ENCODE measurements at places on chromosomes 7 and 10. TPM values are rescaled to one million over a fixed set of nuclear protein-coding genes. Genes with fewer than 3 reads are reported as not detected.

The GHRHR gene
- not detected for total RNA-seq

- H3K27me3 ChIP-seq = no peaks in the 10 kb centered on the region
- peaks cover 20% of the 10 kb centered on the region for H3K36me3 ChIP-seq
- no peak for DNase-seq
- H3K4me1 ChIP-seq = no peaks in the 10 kb centered on the region
These were observed 6.1 kb downstream of the ZNF398 start for GRCh38 chr7:149153346-149153745.

GRCh38 chr10:62374862-62375710, 917 bp downstream of the ZNF365 start:
- DNase-seq = peak; percentile 32
- peak overlapping the region; percentile 76 for H3K4me3 ChIP-seq
- H3K27me3 ChIP-seq = no peaks in the 10 kb centered on the region

DNA sequence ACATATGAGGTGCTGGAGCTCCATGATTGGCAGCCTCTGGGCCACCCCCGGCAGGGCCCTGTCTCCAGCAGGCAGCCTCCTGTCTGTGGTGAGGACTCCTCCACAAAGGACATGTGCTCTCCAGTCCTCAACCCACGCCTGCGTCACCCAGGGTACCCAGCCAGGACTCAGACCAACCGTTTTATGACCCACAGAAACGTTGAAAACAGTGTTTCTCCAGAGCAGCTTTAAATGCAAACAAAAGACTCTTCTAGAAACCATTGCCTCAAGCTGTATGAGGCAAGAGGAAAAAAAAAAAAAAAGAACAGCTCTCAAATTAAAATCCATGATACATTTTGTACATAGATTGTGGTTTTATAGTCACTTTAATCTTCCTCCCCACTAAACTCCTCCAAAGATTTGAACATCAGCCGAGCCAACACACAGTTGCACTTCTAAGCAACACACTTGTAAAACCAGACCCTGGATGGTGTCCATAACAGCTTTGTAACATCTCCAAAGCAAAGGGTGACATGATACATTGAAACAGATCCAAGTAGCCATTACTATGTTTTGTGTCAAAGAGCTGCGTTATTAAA, 175.0 kb upstream of the LYZL2 start:
- H3K27me3 ChIP-seq = no peaks in the 10 kb centered on the region
- H3K4me1 ChIP-seq = peaks cover 26% of the 10 kb centered on the region
- peak overlapping the region; percentile 73 for H3K27ac ChIP-seq
- no peaks in the 10 kb centered on the region for H3K36me3 ChIP-seq

GRCh38 chr7:133186060-133186459, 66.8 kb upstream of the EXOC4 start:
- H3K27ac ChIP-seq = no peak overlapping the region
- DNase-seq = no peak
- no peaks in the 10 kb centered on the region for H3K4me1 ChIP-seq
- H3K4me3 ChIP-seq = no peak overlapping the region
- H3K27me3 ChIP-seq = no peaks in the 10 kb centered on the region

The LMTK2 gene
- total RNA-seq = 4.6 TPM

- DNase-seq = no peak
- no peaks in the 10 kb centered on the region for H3K27me3 ChIP-seq
- H3K4me1 ChIP-seq = no peaks in the 10 kb centered on the region
- no peak overlapping the region for H3K27ac ChIP-seq
- H3K4me3 ChIP-seq = no peak overlapping the region
These were observed 26.6 kb upstream of the FOXP2 start for GRCh38 chr7:114388021-114388420.

The CHST15 gene
- 0.25 TPM for total RNA-seq

The CTBP2 gene
- 65.5 TPM for total RNA-seq

The PLEKHS1 gene
- not detected for total RNA-seq

GRCh38 chr10:5512881-5513612, 11.7 kb upstream of the CALML3 start:
- H3K27me3 ChIP-seq = no peaks in the 10 kb centered on the region
- DNase-seq = no peak
- H3K4me1 ChIP-seq = no peaks in the 10 kb centered on the region
- no peak overlapping the region for H3K27ac ChIP-seq
- no peak overlapping the region for H3K4me3 ChIP-seq
- no peaks in the 10 kb centered on the region for H3K36me3 ChIP-seq

GRCh38 chr7:141150465-141150864, 76.6 kb downstream of the TMEM178B start:
- no peaks in the 10 kb centered on the region for H3K27me3 ChIP-seq
- no peaks in the 10 kb centered on the region for H3K4me1 ChIP-seq
- H3K27ac ChIP-seq = no peak overlapping the region
- no peaks in the 10 kb centered on the region for H3K36me3 ChIP-seq

GRCh38 chr10:113979409-113979808, 64.3 kb upstream of the ADRB1 start:
- H3K4me3 ChIP-seq = no peak overlapping the region
- no peaks in the 10 kb centered on the region for H3K36me3 ChIP-seq
- H3K27me3 ChIP-seq = no peaks in the 10 kb centered on the region
- no peaks in the 10 kb centered on the region for H3K4me1 ChIP-seq

GRCh38 chr7:42065942-42066341, 171.1 kb downstream of the GLI3 start:
- H3K27me3 ChIP-seq = no peaks in the 10 kb centered on the region
- H3K4me3 ChIP-seq = no peak overlapping the region
- no peak for DNase-seq
- H3K27ac ChIP-seq = no peak overlapping the region
- H3K4me1 ChIP-seq = peaks cover 14% of the 10 kb centered on the region

The CCL26 gene
- not detected for total RNA-seq

- peak overlapping the region; percentile 51 for H3K27ac ChIP-seq
- H3K4me1 ChIP-seq = peaks cover 22% of the 10 kb centered on the region
- DNase-seq = peak; percentile 71
- no peaks in the 10 kb centered on the region for H3K27me3 ChIP-seq
These were observed 52.4 kb downstream of the SORBS1 start for GRCh38 chr10:95508730-95509129.

GRCh38 chr10:44334091-44334490, 50.8 kb downstream of the CXCL12 start:
- H3K36me3 ChIP-seq = no peaks in the 10 kb centered on the region
- no peak for DNase-seq
- peaks cover 13% of the 10 kb centered on the region for H3K4me1 ChIP-seq
- H3K4me3 ChIP-seq = no peak overlapping the region
- no peaks in the 10 kb centered on the region for H3K27me3 ChIP-seq

The CPVL gene
- not detected for total RNA-seq

The AOAH gene
- not detected for total RNA-seq

GRCh38 chr10:120593693-120594092, 136.7 kb downstream of the PLPP4 start:
- no peaks in the 10 kb centered on the region for H3K4me1 ChIP-seq
- H3K4me3 ChIP-seq = no peak overlapping the region
- H3K36me3 ChIP-seq = 0 out of 2 replicates have a peak, but pooled peaks cover 6% of the 10 kb centered on the region
- H3K27ac ChIP-seq = no peak overlapping the region

The TRIM50 gene
- total RNA-seq = not detected

The OR6B1 gene
- not detected for total RNA-seq

DNA sequence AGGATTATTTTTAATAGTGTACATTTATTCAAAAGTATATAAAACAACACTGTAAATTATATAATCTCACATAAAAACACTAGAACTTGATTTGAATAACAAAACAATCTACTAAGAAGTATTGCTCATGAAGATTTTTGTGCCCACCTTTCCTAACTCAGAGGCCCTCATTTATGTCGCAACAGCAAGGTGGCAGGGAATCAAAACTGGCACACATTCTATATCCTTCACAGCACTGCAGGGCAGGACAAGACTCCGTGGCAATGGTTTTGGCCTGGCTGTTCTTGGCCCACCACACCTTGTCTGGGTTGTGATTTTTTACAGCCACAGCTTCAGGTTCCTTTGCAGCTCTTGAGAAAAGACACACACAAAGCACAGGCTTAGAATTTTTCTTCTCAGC, 3.4 kb upstream of the CUZD1 start:
- H3K4me3 ChIP-seq = no peak overlapping the region
- no peaks in the 10 kb centered on the region for H3K36me3 ChIP-seq
- no peak overlapping the region for H3K27ac ChIP-seq
- H3K27me3 ChIP-seq = no peaks in the 10 kb centered on the region

- peak overlapping the region; percentile 68 for H3K27ac ChIP-seq
- H3K36me3 ChIP-seq = no peaks in the 10 kb centered on the region
- H3K4me1 ChIP-seq = peaks cover 13% of the 10 kb centered on the region
- H3K27me3 ChIP-seq = no peaks in the 10 kb centered on the region
- peak overlapping the region; percentile 61 for H3K4me3 ChIP-seq
- peak; percentile 94 for DNase-seq
These were observed 374.8 kb upstream of the AKR1E2 start for GRCh38 chr10:4450981-4451908.

DNA sequence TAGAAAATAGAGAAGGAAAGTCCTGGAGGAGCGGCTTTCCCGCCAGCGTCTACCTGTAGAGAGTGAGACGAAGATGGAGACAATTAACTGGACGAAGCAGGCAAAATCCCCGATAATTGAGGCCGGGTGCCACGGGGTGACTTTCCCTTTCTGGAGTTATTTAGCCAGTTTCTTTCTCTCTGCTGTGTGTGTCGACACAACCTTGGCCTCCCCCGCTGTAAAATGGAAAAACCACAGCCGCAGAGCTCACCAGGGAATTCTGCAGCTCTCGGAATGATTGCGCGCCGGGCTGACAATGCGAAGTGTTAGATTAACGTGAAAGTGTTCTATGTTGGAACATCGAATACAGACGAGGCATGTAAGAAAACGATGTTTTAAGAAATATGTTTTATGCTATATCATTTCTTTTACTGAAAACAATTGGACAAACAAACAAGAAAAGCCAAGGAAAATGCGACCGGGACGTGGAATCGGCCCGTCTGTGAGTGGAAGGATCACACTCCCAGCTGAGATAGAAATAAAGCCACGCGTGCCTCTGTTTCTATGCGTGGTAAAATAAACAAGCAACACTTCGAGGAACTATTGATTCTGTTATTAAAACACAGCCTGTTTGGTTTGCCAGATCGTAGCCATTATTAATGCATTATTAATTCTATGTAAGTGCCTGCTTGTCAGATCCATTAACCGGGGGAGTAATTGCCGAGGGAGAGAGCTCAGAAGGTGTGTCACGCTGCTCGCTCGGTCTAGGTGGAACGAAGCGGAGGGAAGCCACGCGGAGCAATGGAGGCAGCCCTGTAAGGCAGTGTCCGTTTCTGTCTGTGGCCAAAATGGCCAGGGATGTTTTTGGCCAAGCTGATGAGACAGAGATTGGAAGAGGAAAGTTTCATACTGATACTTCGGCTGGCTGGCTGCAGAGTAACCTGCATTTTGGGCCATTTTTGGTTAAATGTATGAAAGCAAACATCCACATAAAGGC, 129.4 kb downstream of the DNAJB6 start:
- H3K27me3 ChIP-seq = peaks cover 24% of the 10 kb centered on the region
- no peak overlapping the region for H3K4me3 ChIP-seq
- no peaks in the 10 kb centered on the region for H3K36me3 ChIP-seq

The TIAL1 gene
- total RNA-seq = 43.6 TPM

- DNase-seq = no peak
- H3K36me3 ChIP-seq = no peaks in the 10 kb centered on the region
- no peaks in the 10 kb centered on the region for H3K27me3 ChIP-seq
- no peaks in the 10 kb centered on the region for H3K4me1 ChIP-seq
These were observed 216.2 kb upstream of the PRKCQ start for GRCh38 chr10:6796231-6796630.

The VSTM2A gene
- total RNA-seq = not detected

DNA sequence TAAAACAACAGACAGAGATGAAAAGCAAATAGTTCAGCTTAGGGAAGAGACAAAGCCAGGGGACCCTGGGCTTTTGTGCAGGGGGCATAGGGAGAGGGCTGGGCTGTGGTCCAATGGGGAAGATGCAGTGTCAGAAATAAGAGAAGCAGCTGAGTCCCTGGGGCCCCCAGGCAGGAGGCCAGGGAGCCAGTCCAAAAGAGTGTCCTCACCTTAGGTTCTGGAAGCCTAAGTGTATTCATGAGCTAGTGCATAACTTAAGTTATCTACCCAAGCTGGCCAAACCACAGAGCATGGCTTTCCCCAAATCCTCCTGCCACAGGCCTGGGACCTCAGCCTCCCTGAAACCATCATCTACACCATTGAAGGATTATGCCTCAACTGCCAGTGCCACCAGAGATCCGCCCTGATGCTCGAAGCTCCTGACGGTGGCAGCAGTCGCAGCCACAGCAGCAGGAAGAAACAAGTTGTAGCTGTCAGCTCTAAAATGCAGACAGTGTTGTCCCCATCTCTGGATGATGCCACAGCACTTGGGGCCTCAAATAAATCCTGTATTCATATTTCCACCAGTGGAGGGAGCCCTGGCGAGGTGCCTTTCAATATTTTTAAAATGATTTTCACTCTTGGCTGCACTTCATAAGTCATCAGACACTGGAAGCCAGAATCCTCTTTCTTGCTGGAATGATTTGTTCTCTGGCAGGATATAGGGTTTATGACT, 574.6 kb downstream of the GRID1 start:
- no peaks in the 10 kb centered on the region for H3K4me1 ChIP-seq
- no peak overlapping the region for H3K4me3 ChIP-seq
- no peaks in the 10 kb centered on the region for H3K27me3 ChIP-seq
- no peaks in the 10 kb centered on the region for H3K36me3 ChIP-seq

- H3K4me3 ChIP-seq = no peak overlapping the region
- H3K27ac ChIP-seq = no peak overlapping the region
- no peaks in the 10 kb centered on the region for H3K36me3 ChIP-seq
These were observed 23.9 kb upstream of the ZNF716 start for GRCh38 chr7:57425969-57426628.

The HKDC1 gene
- total RNA-seq = 0.13 TPM

DNA sequence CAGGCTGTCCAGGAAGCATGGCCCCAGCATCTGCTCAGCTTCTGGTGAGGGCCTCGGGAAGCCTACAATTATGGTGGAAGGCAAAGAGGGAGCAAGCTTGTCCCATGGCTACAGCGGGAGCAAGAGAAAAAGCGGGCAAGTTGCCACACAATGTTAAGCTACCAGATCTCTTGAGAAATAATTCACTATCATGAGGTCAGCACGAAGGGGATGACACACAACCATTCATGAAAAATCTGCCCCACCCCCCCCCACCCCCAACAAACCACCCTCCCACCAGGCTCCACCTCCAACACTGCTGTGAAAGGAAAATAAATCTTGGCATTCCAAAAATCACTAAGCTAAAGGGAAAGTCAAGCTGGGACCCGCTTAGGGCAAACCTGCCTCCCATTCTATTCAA, 545.8 kb upstream of the NRP1 start:
- no peak for DNase-seq
- no peaks in the 10 kb centered on the region for H3K36me3 ChIP-seq
- no peak overlapping the region for H3K27ac ChIP-seq

DNA sequence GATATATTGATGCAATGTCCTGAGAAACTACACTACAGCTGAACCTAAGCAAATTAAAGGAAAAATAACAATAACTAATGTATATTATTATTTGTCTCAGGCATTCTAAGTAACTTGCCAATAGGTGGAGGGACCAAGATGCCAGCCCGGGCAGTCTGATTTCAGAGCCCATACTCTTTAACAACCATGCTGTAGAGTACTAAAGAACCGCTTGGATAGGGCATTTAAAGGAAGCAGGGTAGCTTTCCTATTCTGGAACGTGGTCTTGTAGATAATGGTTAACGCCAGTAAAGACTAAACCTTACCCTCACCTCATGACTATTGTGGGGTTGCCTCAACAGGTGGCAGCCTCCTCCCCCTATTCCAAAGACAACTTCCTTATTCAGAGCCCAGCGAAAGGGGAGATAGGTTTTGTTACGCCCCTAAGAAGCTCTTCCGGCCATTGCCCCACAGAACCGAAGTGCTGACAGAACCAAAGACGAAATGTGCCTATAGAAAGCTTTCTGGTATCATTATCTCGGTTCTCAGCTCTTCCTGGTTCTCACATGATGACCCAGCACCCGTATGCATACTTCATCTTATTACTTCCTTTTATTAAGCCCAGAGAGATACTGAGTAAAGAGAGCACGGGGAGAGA, 707 bp upstream of the C1GALT1 start:
- DNase-seq = peak; percentile 51
- H3K36me3 ChIP-seq = no peaks in the 10 kb centered on the region
- peaks cover 45% of the 10 kb centered on the region for H3K4me1 ChIP-seq
- no peaks in the 10 kb centered on the region for H3K27me3 ChIP-seq

All from GM23248 (cell line).